ENCODE measurements at places on chromosomes 13 and 19. TPM values are rescaled to one million over a fixed set of nuclear protein-coding genes. Genes with fewer than 3 reads are reported as not detected.

DNA sequence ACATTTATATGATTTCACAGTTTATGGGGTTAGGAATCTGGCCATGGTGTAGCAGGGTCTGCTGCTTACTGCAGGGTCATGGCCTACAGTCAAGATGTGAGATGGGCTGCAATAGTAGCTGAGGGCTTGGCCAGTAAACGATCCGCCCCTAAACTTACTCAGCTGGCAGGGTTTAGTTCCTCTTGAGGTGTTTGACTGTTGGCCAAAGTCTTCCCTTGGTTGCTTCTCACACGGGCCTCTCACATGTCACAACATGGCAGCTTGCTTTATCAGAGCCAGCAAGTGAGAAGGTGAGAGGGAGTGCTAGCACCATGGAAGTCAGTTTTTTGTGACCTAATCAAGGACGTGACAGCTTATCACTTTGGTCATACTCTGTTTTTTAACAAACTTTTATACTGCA, 77.1 kb downstream of the DNAJC3 start:
- H3K4me3 ChIP-seq = no peak overlapping the region
- DNase-seq = no peak
- H3K4me1 ChIP-seq = peaks cover 3% of the 10 kb centered on the region
- H3K27ac ChIP-seq = no peak overlapping the region

DNA sequence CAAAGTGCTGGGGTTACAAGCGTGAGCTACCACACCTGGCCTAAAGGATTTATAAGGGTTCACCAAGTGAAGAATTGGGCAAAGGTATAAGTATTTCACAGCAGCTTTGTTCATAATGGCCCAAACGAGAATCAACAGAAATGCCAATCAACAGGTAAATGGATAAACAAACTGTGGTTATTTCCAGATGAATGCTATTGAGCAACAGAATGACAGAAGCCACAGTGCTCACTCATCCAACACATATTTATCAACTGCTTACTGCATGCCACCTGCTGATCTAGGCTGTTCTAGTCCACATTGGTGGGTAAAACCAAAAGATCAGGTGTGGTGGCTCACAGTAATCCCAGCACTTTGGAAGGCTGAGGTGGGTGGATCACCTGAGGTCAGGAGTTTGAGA, 27.7 kb downstream of the CACNA1A start:
- no peak for DNase-seq
- no peaks in the 10 kb centered on the region for H3K4me1 ChIP-seq
- no peak overlapping the region for H3K27ac ChIP-seq
- no peak overlapping the region for H3K4me3 ChIP-seq
- no peaks in the 10 kb centered on the region for H3K27me3 ChIP-seq
- no peaks in the 10 kb centered on the region for H3K36me3 ChIP-seq

DNA sequence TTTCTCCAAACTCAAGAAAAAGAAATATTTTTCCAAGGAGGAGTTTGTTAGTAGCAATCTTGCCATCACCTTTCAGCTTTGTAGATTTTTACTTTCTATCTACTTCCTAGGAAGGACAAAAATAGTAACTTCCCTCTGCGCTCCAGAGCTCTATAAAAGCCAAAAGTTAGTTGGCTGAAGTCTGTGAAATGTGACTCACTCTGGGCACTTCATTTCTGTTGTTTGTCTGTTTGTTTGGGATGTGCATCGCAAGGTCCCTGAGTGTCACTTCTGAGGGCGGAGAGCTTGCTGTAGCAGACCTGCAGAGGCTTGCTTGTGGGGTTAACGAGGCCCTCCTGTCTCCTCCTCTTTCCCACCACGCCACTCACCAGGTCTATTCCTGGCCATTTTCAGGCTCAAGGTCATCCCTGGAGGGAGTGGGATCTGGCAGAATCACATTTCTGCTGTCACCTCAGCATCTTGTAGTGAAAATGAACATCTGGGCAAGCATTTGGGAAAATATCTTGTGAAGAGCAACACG, 307.6 kb downstream of the GPC6 start:
- peaks cover 12% of the 10 kb centered on the region for H3K4me1 ChIP-seq
- no peak for DNase-seq
- H3K27ac ChIP-seq = no peak overlapping the region
- H3K27me3 ChIP-seq = no peaks in the 10 kb centered on the region
- H3K4me3 ChIP-seq = no peak overlapping the region

DNA sequence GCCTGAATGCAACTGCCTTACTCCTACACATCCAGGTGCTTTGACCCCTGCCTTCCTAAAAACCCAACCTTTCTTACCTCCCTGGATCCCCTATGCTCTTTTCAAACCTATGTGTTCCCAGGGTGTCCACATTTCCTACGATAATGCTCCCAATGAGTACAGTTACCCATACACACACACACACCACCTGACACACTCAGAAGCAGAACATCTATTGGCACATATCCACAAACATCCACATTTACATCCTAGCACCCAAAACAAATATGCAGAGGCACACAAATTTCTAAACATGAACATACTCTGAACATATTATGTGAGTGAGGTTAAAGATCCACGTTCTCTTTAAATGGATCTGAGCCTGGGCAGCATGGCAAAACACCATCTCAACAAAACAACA, 22.4 kb upstream of the PLAUR start:
- no peak overlapping the region for H3K4me3 ChIP-seq
- no peak for DNase-seq
- H3K4me1 ChIP-seq = no peaks in the 10 kb centered on the region
- no peaks in the 10 kb centered on the region for H3K36me3 ChIP-seq
- peaks cover 18% of the 10 kb centered on the region for H3K27me3 ChIP-seq
- H3K27ac ChIP-seq = no peak overlapping the region

DNA sequence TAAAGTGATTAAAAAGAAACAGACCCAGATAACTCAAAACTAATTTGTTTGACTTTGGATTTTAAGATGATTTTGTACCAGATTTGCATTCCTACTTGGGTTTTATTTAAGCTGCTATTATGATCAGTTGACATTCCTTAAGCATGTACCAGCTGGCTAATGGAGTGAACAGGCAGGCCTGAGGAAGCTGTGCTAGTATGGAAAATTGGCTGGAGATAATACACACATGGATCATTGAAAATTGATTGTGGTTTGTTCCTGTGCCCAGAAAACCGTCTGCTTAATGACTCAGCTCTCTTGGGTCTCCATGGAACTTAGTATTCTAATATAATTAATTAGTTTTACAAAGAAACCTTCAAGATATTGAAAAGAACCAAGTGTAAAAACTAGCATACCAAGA, 22.6 kb downstream of the POLR1D start:
- peaks cover 13% of the 10 kb centered on the region for H3K36me3 ChIP-seq
- no peak for DNase-seq
- H3K27me3 ChIP-seq = no peaks in the 10 kb centered on the region
- peaks cover 17% of the 10 kb centered on the region for H3K4me1 ChIP-seq
- no peak overlapping the region for H3K4me3 ChIP-seq
- no peak overlapping the region for H3K27ac ChIP-seq

DNA sequence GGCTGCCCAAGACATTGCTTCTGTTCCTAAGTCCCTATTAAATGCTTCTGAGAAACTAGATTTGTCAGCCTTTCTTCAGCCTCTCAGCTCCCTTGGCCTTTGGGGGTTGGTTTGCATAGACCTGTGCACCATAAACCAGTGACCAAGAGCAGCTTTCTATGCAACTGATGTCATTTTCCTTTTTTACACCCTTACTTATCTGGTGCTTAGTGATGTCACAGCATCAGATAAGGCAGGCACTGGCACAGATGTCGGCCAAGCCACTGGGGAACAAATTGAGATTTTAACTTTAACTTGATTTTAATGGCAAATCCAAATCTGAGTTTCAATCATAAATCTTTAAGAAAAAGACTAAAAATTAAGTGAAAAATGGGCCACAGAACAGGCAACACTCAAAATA, 59.8 kb downstream of the RUBCNL start:
- H3K27ac ChIP-seq = no peak overlapping the region
- H3K36me3 ChIP-seq = no peaks in the 10 kb centered on the region
- peaks cover 8% of the 10 kb centered on the region for H3K27me3 ChIP-seq
- no peaks in the 10 kb centered on the region for H3K4me1 ChIP-seq
- no peak overlapping the region for H3K4me3 ChIP-seq
- no peak for DNase-seq

DNA sequence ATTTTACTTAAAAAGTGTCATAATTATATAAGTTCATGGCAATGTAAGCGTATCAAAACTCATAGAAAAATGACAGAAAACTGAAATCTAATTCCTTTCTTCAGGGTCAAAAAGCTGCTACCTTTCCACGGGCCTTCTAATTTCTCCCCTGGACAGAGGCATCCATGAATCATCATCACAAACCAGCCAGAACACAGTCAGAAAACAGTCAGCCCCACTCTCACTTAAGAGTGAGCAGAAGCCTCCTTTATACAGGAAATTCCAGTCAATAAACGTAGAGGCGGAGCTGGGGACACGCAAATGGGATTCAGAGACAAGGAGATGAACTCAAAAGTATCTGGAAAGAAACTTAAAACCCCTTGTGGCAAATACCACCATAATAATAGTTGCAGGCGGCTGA, 54.2 kb upstream of the ABCC4 start:
- peaks cover 11% of the 10 kb centered on the region for H3K27me3 ChIP-seq
- no peaks in the 10 kb centered on the region for H3K4me1 ChIP-seq
- no peak overlapping the region for H3K4me3 ChIP-seq
- no peaks in the 10 kb centered on the region for H3K36me3 ChIP-seq
- DNase-seq = no peak
- no peak overlapping the region for H3K27ac ChIP-seq

- peaks cover 2% of the 10 kb centered on the region for H3K4me1 ChIP-seq
- no peaks in the 10 kb centered on the region for H3K36me3 ChIP-seq
- no peaks in the 10 kb centered on the region for H3K27me3 ChIP-seq
These were observed 44.4 kb upstream of the C1QTNF9 start for GRCh38 chr13:24264976-24265375.

GRCh38 chr19:44955505-44956439, 592 bp downstream of the CLPTM1 start:
- no peak for DNase-seq
- H3K27me3 ChIP-seq = no peaks in the 10 kb centered on the region
- peak overlapping the region; percentile 68 for H3K27ac ChIP-seq
- no peaks in the 10 kb centered on the region for H3K36me3 ChIP-seq
- H3K4me1 ChIP-seq = peaks cover 39% of the 10 kb centered on the region
- peak overlapping the region; percentile 96 for H3K4me3 ChIP-seq

- H3K27ac ChIP-seq = no peak overlapping the region
- no peak for DNase-seq
- peaks cover 56% of the 10 kb centered on the region for H3K36me3 ChIP-seq
- H3K4me3 ChIP-seq = no peak overlapping the region
These were observed 40.5 kb downstream of the DZIP1 start for GRCh38 chr13:95603887-95604555.

- DNase-seq = no peak
- no peak overlapping the region for H3K4me3 ChIP-seq
- H3K4me1 ChIP-seq = peaks cover 11% of the 10 kb centered on the region
- no peaks in the 10 kb centered on the region for H3K27me3 ChIP-seq
These were observed 320.9 kb downstream of the DCLK1 start for GRCh38 chr13:35810321-35810720.

- no peaks in the 10 kb centered on the region for H3K36me3 ChIP-seq
- H3K4me3 ChIP-seq = no peak overlapping the region
- no peaks in the 10 kb centered on the region for H3K4me1 ChIP-seq
- H3K27me3 ChIP-seq = no peaks in the 10 kb centered on the region
- no peak overlapping the region for H3K27ac ChIP-seq
These were observed 235.8 kb downstream of the EFNB2 start for GRCh38 chr13:106299621-106300020.

- H3K4me1 ChIP-seq = peaks cover 34% of the 10 kb centered on the region
- H3K36me3 ChIP-seq = peaks cover 24% of the 10 kb centered on the region
- H3K4me3 ChIP-seq = no peak overlapping the region
- DNase-seq = no peak
- H3K27me3 ChIP-seq = no peaks in the 10 kb centered on the region
These were observed 15.3 kb downstream of the NAXD start for GRCh38 chr13:110630566-110631119.

DNA sequence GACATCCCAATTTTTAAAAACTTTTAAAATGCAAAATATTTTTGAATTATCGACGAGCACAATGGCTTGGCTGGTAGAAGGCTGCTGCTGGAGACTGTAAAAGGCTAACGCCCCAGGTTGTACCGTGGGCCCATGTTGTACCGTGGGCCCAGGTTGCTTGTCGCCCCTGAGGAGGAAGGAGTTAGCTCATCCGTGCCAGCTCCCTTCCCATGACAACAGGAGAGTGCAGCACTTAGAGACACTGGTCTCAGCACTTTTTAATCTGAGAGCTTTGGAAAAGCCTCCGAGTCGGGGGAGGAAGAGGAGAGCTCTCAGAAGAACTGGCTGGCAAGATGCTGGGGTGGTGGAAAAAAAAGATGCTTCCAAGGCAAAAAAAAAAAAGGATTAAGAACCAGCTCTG, 50.3 kb upstream of the CACNA1A start:
- no peak overlapping the region for H3K4me3 ChIP-seq
- no peak overlapping the region for H3K27ac ChIP-seq
- DNase-seq = no peak
- peaks cover 11% of the 10 kb centered on the region for H3K27me3 ChIP-seq

DNA sequence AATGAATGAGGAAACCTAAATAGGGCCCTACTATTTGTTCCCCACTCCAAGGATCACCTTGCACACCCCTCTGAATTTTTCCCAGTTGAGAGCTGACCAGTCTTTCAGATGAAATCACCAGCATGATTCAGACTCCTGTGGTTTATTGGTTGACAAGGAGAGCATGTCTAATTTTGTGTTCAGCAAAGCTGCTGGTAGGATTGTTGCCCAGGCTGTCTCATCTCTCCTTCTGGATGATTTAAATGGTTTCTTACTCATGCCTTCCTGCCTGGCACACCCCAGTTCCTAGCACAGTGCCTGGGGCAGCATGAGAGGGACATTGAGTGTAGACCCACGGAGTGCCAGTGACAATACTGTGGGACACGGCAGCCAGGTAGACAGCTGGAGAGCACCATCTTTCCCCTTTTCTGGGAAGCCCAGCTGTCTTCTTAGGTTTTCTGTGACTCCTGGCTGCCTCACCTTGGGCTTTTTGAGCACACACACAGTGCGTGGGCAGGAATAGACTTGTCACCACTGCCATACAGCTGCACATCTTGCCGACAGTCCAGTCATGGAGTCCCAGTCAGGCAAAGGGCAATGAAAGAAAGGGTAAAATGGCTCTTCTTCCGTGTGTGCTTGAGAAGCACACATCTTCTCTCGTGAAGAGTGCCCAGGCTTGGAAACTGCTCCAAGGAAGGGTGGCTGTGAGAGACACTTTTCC, 12.3 kb downstream of the FGF9 start:
- peaks cover 40% of the 10 kb centered on the region for H3K27me3 ChIP-seq
- H3K4me3 ChIP-seq = no peak overlapping the region
- no peak overlapping the region for H3K27ac ChIP-seq
- no peaks in the 10 kb centered on the region for H3K36me3 ChIP-seq
- DNase-seq = no peak
- H3K4me1 ChIP-seq = no peaks in the 10 kb centered on the region

- DNase-seq = no peak
- H3K27me3 ChIP-seq = no peaks in the 10 kb centered on the region
- no peak overlapping the region for H3K4me3 ChIP-seq
- no peaks in the 10 kb centered on the region for H3K4me1 ChIP-seq
These were observed 16.5 kb downstream of the TYK2 start for GRCh38 chr19:10363789-10364281.

- no peak overlapping the region for H3K27ac ChIP-seq
- no peak overlapping the region for H3K4me3 ChIP-seq
- no peaks in the 10 kb centered on the region for H3K36me3 ChIP-seq
- H3K4me1 ChIP-seq = no peaks in the 10 kb centered on the region
These were observed 23.6 kb upstream of the TTYH1 start for GRCh38 chr19:54391589-54392061.

- peaks cover 7% of the 10 kb centered on the region for H3K36me3 ChIP-seq
- no peak for DNase-seq
- peaks cover 29% of the 10 kb centered on the region for H3K4me1 ChIP-seq
- H3K4me3 ChIP-seq = peak overlapping the region; percentile 83
These were observed 1.1 kb downstream of the WTIP start for GRCh38 chr19:34482380-34483250.

Gene PCDH8
- not detected for total RNA-seq

Gene SIGLEC12
- total RNA-seq = not detected

Gene SLC25A41
- 0.27 TPM for total RNA-seq

Gene SMIM17
- total RNA-seq = 0.57 TPM

Gene ZNF730
- total RNA-seq = 2.4 TPM

Gene FCHO1
- total RNA-seq = 0.56 TPM

Gene TLE6
- 1.5 TPM for total RNA-seq

Gene CNMD
- total RNA-seq = not detected

Measured in osteocyte (in vitro differentiated cells).